ENCODE measurements at places on chromosomes 5 and 9. TPM values are rescaled to one million over a fixed set of nuclear protein-coding genes. Genes with fewer than 3 reads are reported as not detected.

DNA sequence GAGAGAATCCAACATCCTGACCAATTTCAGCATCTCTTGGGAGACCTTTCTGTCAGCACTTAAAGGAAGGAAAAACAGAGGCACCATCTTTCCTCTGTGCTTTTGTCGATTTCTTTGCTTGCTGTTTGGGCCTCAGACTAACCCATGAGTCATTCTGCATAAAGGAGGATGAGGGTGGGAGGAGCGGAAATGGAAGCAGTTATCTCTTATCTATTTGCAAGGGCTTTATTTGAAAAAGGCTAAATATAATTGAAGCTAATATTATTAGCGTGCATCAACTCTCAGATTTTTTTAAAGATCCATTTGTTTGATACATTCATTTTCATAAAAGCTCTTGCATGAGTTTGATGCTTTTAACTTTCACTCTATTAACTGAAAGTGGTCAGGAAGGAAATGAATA, 72.9 kb downstream of the ZNF622 start:
- no peak for DNase-seq
- no peak overlapping the region for H3K4me3 ChIP-seq
- H3K36me3 ChIP-seq: no peaks in the 10 kb centered on the region
- no peaks in the 10 kb centered on the region for H3K27me3 ChIP-seq
- H3K4me1 ChIP-seq: peaks cover 25% of the 10 kb centered on the region

GRCh38 chr9:37909326-37909725, 5.4 kb upstream of the SLC25A51 start:
- no peak overlapping the region for H3K4me3 ChIP-seq
- H3K36me3 ChIP-seq: no peaks in the 10 kb centered on the region
- H3K4me1 ChIP-seq: peaks cover 13% of the 10 kb centered on the region
- no peak overlapping the region for H3K27ac ChIP-seq
- H3K27me3 ChIP-seq: peaks cover 8% of the 10 kb centered on the region

GRCh38 chr5:109482748-109483147, 73.0 kb upstream of the PJA2 start:
- no peaks in the 10 kb centered on the region for H3K36me3 ChIP-seq
- H3K4me1 ChIP-seq: peaks cover 14% of the 10 kb centered on the region
- no peak overlapping the region for H3K4me3 ChIP-seq
- no peak for DNase-seq

- H3K4me1 ChIP-seq: peaks cover 26% of the 10 kb centered on the region
- DNase-seq: no peak
- H3K27ac ChIP-seq: no peak overlapping the region
- H3K36me3 ChIP-seq: no peaks in the 10 kb centered on the region
Measured at GRCh38 chr9:93586290-93587057, 10.1 kb downstream of the PHF2 start.

GRCh38 chr5:71782393-71782770, 63.3 kb downstream of the CARTPT start:
- DNase-seq: no peak
- peaks cover 24% of the 10 kb centered on the region for H3K4me1 ChIP-seq
- no peak overlapping the region for H3K4me3 ChIP-seq
- H3K27ac ChIP-seq: no peak overlapping the region

- no peaks in the 10 kb centered on the region for H3K27me3 ChIP-seq
- no peak for DNase-seq
- no peak overlapping the region for H3K27ac ChIP-seq
- H3K36me3 ChIP-seq: no peaks in the 10 kb centered on the region
- no peak overlapping the region for H3K4me3 ChIP-seq
Measured at GRCh38 chr9:118058227-118058626, 354.0 kb downstream of the TLR4 start.

- peaks cover 16% of the 10 kb centered on the region for H3K4me1 ChIP-seq
- no peaks in the 10 kb centered on the region for H3K36me3 ChIP-seq
- peak overlapping the region; percentile 90 for H3K4me3 ChIP-seq
- DNase-seq: peak; percentile 68
Measured at GRCh38 chr5:141084487-141084989, 9.9 kb upstream of the PCDHB2 start.

DNA sequence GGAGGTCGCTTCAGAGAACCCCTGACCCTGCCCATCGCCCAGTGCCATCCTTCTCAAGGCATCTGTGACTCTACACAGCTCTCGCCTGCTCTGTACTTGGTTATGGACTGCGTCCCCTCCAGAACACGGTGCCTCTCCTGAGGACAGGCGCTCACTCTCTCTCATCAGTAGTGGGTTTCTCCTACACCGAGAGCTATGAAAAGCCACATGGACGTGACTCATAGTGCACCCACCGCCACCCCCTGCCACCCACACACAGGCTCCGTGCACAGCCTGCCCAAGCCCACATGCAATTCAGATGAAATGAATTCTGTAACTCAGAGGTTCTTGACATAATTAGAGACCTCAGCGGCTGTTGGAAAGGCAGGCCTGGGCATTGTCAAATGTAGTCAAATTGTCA, 13.9 kb downstream of the GTF3C5 start:
- H3K27me3 ChIP-seq: no peaks in the 10 kb centered on the region
- H3K4me3 ChIP-seq: no peak overlapping the region
- peaks cover 63% of the 10 kb centered on the region for H3K36me3 ChIP-seq
- no peaks in the 10 kb centered on the region for H3K4me1 ChIP-seq

DNA sequence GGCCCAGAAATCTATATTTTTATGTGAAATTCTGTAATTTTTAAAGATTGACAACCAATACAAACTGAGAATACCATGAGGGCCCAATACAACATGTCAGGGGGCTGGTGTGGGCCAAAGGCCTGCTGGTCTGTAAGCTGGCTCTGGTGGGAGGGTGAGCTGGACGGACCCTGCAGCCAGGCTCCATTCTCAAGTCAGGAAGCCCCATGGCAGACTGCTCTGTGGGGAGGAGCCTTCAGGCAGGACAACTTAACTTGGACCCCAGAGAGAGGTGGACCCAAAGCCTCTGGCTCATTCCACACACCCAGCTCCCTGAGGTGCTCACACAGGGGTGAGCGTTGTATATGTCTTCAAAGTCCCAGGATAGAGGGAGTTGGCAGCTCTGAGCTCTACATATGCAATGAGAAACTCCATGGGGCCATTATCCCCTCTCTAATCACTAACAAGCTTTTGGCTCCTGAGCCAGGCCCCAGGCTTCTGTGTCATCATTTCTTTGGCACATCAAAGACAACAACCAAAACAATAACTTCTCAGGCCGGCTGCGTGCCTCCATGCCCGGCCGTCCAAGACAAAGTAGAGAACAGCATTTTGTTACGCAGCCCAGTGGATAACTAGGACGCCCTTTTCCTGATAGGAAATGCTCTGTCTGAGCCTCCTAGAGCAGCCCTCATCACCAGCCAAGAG, 6.4 kb downstream of the SEPTIN8 start:
- peaks cover 21% of the 10 kb centered on the region for H3K4me1 ChIP-seq
- H3K27me3 ChIP-seq: peaks cover 6% of the 10 kb centered on the region
- DNase-seq: no peak
- no peak overlapping the region for H3K27ac ChIP-seq

DNA sequence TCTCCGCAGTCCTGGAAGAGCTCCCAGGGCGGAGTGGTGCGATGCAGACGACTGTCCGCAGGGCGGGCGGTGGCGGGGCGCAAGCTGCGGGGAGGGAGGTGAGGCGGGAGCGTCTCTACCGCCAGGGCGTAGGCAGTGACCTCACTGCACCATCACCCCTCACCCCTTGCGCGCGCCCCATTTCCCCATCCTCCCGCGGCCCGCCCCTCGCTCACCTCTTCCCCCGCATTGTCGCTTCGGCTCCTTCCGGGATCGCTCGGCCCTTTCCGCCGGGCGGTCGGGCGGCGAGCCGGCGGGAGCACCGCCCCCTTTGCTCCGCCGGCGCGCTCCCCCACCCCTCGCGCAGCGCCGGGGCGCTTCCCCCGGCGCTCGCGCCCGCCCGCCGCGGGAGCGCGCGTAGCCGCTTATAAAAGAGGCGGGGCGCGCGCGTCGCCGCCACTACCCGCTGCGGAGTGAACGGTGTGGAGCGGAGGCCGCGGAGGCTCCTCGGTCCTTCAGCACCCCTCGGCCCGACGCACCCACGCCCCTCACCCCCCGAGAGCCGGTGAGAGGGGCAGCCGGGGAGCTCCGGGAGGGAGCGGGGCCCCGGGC, at the start of gene SPTAN1:
Gene SPTAN1 (plus strand): TSS at position 435 of the 591 bp plus-strand sequence. CDS start 14,154 bp downstream, outside the sequence.
- H3K27me3 ChIP-seq: peaks cover 3% of the 10 kb centered on the region
- peak; percentile 96 for DNase-seq
- peak within 1 kb of the TSS; percentile 99 for H3K27ac ChIP-seq

GRCh38 chr5:17167171-17167891, 50.1 kb upstream of the BASP1 start:
- H3K27me3 ChIP-seq: no peaks in the 10 kb centered on the region
- H3K27ac ChIP-seq: no peak overlapping the region
- peaks cover 41% of the 10 kb centered on the region for H3K4me1 ChIP-seq
- no peak for DNase-seq
- no peaks in the 10 kb centered on the region for H3K36me3 ChIP-seq
- no peak overlapping the region for H3K4me3 ChIP-seq

- H3K27me3 ChIP-seq: no peaks in the 10 kb centered on the region
- H3K27ac ChIP-seq: no peak overlapping the region
- no peak overlapping the region for H3K4me3 ChIP-seq
- peaks cover 7% of the 10 kb centered on the region for H3K4me1 ChIP-seq
- peaks cover 6% of the 10 kb centered on the region for H3K36me3 ChIP-seq
Measured at GRCh38 chr9:17315341-17315740, 180.5 kb downstream of the CNTLN start.

- H3K36me3 ChIP-seq: no peaks in the 10 kb centered on the region
- no peak for DNase-seq
- no peaks in the 10 kb centered on the region for H3K27me3 ChIP-seq
- no peak overlapping the region for H3K4me3 ChIP-seq
- no peak overlapping the region for H3K27ac ChIP-seq
Measured at GRCh38 chr5:160605266-160605665, 183.6 kb downstream of the PTTG1 start.

GRCh38 chr9:94042516-94043360, 41.5 kb upstream of the PTPDC1 start:
- H3K27me3 ChIP-seq: no peaks in the 10 kb centered on the region
- peaks cover 13% of the 10 kb centered on the region for H3K4me1 ChIP-seq
- no peak overlapping the region for H3K4me3 ChIP-seq
- peaks cover 6% of the 10 kb centered on the region for H3K36me3 ChIP-seq

GRCh38 chr5:176817369-176817840, 7.0 kb downstream of the UNC5A start:
- no peak overlapping the region for H3K27ac ChIP-seq
- H3K27me3 ChIP-seq: peaks cover 21% of the 10 kb centered on the region
- peaks cover 49% of the 10 kb centered on the region for H3K4me1 ChIP-seq
- DNase-seq: peak; percentile 58
- peak overlapping the region; percentile 63 for H3K4me3 ChIP-seq

GRCh38 chr9:132630811-132631210, 39.0 kb downstream of the DDX31 start:
- no peak overlapping the region for H3K4me3 ChIP-seq
- peaks cover 16% of the 10 kb centered on the region for H3K4me1 ChIP-seq
- no peak overlapping the region for H3K27ac ChIP-seq
- DNase-seq: no peak
- H3K27me3 ChIP-seq: no peaks in the 10 kb centered on the region
- peaks cover 31% of the 10 kb centered on the region for H3K36me3 ChIP-seq

The RUSC2 gene
- total RNA-seq: 8.7 TPM

The IL5 gene
- total RNA-seq: not detected

The SNAPC4 gene
- 20.0 TPM for total RNA-seq

The TMEM203 gene
- total RNA-seq: 50.6 TPM

The FRRS1L gene
- 0.71 TPM for total RNA-seq

The NFIB gene
- total RNA-seq: 12.5 TPM

The PCDHA13 gene
- total RNA-seq: 3.8 TPM

The LSM11 gene
- 5.4 TPM for total RNA-seq

The RASGRF2 gene
- total RNA-seq: 17.6 TPM

Measured in WTC11 (cell line).